Right lung (tissue), 10 donors: ENCODE measurements at places on chromosomes 12 and 14.

DNA sequence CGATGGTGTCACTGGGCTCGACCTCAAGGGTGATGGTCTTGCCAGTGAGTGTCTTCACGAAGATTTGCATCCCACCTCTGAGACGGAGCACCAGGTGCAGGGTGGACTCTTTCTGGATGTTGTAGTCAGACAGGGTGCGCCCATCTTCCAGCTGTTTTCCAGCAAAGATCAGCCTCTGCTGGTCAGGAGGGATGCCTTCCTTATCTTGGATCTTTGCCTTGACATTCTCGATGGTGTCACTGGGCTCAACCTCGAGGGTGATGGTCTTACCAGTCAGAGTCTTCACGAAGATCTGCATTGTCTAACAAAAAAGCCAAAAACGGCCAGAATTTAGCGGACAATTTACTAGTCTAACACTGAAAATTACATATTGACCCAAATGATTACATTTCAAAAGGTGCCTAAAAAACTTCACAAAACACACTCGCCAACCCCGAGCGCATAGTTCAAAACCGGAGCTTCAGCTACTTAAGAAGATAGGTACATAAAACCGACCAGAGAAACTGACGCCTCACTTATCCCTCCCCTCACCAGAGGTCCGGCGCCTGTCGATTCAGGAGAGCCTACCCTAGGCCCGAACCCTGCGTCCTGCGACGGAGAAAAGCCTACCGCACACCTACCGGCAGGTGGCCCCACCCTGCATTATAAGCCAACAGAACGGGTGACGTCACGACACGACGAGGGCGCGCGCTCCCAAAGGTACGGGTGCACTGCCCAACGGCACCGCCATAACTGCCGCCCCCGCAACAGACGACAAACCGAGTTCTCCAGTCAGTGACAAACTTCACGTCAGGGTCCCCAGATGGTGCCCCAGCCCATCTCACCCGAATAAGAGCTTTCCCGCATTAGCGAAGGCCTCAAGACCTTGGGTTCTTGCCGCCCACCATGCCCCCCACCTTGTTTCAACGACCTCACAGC is 717 bp downstream of the UBC start:
- DNase-seq, result peak; percentile 70

DNA sequence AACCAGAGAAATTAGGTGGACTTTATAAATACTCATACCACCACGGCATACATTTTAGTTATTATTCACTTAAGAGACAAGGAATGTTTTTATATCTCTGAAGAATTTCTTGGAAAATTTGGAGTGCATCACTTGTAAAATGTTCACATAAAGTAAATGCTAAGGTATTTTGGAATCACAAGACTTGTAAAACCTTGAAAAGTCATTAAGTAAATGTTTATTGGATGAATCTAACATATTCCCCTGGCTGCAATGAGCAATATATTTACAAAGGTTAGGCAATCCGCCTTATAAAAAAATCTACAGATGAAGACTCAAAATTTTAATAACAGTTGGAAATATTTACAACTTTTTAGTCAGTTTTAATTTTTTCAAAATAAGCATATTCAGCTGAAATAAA is 287.4 kb upstream of the ALG10 start:
- no peak for DNase-seq

GRCh38 chr14:34460841-34461240 is 1.2 kb downstream of the SPTSSA start:
- DNase-seq, result peak; percentile 2

- no peak for DNase-seq
These were observed 70.3 kb upstream of the PRMT8 start for GRCh38 chr12:3420693-3421092.

GRCh38 chr12:6336889-6337853 is 4.7 kb downstream of the TNFRSF1A start:
- DNase-seq, result no peak
